Activated T-cell treated with anti-CD3 and anti-CD28 coated beads, Interleukin-2, amount 50 U/mL, for 48 hours (primary cell): ENCODE measurements at places on chromosomes 3 and 15.
A peak's percentile ranks its signal among the peaks of the same experiment; 100 is the strongest.

DNA sequence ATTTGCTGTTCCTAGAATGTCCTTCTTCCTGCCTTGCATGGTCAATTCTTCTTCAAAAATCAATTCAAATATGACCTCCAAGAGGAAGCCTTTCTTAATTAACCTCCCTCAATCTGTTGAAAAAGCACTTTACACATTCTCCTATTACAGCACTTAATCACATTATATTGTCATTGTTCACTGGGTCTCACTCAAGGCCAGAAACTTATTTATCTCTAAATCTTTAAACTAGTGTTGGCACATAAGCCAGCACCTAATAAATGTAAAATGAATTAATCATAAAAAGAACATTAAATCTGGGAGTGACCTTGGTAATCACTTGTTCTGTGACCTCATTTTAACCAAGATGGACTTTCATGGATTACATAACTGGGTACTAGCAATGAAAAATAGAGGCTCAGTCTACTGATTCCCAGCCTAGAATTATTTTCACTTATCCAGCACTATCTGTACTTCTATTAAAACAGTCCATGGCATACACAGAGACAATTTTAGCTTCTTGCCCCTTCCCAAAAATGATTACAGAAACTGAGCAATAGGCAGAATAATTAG is 22.1 kb downstream of the MSL2 start:
- DNase-seq: no peak

- DNase-seq: peak; percentile 66
These were observed 2.2 kb downstream of the RPSA start for GRCh38 chr3:39408493-39409372.

DNA sequence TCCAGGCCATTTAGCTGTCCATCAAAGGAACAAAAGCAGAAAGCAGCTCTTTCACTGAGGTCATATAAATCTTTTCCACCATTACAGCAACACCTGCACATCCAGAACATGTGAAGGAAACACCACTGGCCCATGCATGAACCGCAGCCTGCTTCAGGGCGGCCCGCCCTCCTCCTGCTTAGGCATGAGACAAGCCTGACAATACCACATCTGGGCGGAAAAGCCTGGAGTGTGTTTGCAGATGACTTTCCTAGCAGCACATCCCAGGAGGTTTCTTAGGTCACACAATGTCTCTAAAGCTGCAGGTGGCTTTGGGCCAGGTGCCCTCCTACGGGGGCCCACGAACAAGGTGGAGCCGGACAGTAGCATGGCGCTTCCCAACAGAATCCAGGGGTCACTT is 19.6 kb downstream of the CYFIP1 start:
- DNase-seq: no peak

GRCh38 chr3:66819993-66820501 is 178.1 kb upstream of the KBTBD8 start:
- no peak for DNase-seq

DNA sequence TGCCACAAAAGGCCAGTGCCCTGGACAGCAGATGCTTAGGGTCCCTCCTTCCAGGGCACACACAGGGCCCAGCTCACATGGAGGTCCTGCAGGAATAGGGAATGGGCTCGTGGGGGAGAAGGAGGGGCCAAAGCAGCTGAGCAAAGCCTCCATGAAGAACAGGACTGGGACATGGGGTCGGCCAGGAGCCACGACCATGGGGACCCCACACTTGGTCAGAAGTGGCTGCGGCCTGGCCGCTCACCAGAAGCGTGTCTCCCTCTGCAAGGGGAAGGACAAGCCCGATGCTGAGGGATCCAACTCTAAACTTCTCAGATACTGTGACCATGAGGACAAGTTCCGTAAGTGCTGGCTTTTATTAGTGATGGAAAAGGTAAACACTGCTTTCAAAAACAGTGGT is 15.3 kb downstream of the RBPMS2 start:
- no peak for DNase-seq

DNA sequence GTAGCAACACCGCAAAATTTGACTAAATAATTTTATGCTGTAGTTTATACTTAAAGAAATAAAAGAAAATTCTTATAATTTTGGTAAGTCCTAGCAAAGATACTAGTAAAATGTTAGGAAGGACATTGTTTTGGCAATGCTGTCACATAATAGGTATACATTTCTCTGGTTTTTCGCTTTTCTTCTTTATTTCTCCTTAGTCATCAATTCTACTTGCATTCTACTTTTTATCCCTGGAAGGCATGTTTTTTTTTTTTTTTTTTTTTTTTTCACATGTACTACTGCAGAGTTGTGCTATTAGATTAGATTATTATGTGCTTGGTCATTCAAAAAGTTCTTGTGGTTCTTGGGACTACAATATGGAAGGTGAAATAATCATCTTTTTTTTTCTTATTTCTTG is 1421.2 kb downstream of the SI start:
- DNase-seq: no peak

- DNase-seq: no peak
These were observed 35.0 kb downstream of the DRD3 start for GRCh38 chr3:114143817-114144216.

- DNase-seq: peak; percentile 68
These were observed 420 bp downstream of the SLC27A2 start for GRCh38 chr15:50182219-50183013.
